ENCODE measurements at places on chromosomes 11 and 22.

DNA sequence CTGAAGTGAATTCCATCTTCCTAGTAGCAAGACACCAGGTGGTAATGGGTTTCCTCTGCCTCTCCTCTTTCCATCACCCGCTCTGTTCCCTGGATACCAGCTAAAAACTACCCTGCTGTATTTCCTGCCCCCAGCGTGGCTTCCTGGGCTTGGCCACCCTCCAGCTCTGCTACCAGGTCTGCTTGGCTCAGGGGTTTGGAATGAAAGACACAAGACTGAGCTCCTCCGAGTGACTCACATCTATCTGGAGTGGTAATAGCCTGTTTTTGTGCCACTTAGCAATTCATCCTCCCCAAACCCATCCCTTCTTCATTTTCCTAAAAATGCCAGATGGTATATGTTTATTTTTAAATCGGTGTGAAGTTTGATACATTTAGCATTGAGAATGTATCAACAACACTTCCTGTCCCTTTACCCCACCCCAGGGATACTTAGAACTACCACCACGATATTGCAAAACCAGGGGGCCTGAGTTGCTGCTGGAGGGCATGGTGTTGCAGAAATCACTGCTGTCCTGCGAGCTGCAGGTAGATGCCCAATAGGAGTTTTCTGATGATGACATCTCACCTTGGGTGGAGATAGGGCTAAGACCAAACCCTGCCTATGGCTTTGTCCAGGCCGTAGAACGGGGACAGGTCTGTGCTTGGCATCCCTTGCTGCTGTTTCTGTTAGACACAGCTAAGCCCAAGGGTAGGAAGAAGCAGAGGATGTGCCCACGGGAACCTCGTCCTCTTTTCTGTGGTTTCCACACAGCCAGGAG is 7.5 kb upstream of the MICAL3 start:
- no peak for DNase-seq

DNA sequence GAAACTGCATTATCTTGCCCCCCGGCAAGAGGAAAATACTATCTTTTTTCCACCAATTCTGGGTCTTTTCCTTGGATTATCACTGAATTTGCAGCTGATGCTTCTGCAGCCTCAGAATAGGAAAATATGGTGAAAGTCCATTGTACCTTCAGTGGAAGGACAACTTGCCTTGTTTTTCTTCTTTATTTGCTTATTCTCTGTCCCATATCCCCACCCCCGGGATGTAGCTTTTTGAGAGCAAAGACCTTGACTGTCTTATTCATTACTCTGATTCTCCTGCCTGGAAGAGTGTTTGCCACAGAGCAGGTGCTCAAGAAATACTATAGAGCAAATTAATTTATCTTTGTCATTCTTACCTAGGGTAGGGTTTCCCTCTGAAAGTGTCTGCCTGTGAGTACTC is 29.5 kb downstream of the UBASH3B start:
- DNase-seq, result no peak

DNA sequence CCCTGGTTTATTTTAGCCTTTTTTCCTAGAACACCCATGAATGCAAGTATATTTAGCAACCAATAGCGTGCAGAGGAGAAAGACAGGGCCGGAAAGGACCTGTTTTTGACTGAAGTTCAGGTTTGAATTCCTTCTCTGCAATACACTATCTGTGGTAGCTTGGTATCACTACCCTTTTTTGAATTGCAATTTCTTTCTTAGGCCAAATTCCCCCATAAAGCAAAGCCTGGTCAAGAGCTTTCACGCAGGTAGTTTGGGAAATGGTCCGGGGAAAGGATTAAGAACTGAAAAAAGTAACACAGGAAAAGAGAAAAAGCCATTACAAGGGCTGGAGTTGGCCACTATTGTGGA is 38.8 kb upstream of the PAMR1 start:
- DNase-seq, result no peak

DNA sequence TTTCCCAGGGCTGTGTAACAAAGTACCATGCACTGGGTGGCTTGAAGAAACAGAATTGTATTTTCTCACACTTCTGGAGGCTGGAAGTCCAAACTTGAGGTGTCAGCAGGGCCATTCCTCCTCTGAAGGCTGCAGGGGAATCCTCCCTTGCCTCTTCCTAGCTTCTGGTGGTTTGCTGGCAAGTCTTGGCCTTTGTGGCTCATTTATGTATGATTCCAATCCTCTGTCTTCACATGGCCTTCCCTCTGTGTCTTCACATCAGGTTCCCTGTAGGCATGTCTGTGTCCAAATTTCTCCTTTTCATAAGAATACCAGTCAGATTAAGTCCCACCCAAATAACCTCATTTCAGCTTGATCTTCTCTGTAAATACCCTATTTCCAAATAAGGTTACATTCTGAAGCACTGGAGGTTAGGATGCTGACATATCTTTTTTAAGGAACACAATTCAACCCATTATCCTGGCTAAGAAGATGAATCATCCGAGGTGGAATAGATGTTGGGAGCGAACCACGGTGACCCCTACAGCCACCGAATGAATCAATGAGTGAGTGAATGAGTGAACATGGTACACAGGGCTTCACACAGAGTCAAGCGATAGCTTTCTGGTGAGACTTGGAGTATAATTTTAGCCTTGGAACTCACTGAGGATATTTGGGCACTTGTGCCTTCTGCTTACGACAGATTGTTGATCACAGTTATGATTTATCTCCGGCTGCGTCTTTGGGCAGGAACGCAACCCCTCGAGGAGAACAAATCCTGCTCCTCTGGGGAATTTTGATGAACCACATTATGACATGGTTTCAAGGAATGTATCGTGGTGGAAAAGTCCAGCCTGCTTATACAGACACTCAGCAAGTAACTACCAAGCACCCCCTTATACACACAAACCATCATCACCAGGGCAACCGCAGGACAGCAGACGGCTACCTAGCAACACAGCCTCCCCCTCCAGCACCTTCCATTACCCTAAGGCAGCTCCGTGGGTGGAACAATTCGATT is 34.3 kb upstream of the MICAL2 start:
- DNase-seq, result no peak

DNA sequence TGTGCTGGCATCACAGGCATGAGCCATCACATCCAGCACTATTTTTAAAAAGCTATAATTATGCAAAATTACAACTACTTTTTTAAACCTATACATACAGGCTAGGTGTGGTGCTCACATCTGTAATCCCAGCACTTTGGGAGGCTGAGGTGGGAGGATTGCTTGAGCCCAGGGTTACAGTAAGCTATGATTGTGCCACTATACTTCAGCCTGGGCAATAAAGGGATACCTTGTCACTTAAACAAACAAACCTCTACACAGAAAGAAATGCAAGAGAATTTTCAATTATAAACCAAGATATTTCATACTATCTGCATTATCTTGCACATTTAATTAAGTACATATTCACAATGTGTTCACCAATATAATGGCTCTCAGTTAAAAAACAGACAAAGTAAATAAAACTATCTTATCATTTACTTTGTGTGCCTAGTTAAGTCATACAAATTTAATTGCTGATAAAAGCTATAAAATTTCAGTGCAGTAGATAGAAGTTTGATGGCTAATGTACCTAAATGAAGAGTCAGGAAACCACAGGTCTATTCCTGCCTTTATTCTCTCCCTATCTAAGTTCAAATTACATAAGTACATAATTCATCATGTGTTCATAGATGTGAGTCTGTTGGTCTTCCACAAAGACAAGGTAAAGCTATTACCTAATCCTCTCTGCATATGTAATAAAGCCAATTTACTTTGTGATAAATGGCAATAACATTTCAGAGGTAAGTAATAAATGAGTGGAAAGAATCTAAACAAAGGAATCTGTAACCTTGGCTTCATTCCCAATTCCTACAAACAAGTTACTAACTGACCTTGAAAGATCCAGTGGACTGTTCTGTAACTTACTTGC is 9.0 kb upstream of the RDX start:
- DNase-seq, result no peak

GRCh38 chr11:133606124-133606523 is 73.8 kb upstream of the OPCML start:
- DNase-seq, result no peak

GRCh38 chr11:116580799-116581198 is 192.0 kb downstream of the BUD13 start:
- DNase-seq, result no peak

DNA sequence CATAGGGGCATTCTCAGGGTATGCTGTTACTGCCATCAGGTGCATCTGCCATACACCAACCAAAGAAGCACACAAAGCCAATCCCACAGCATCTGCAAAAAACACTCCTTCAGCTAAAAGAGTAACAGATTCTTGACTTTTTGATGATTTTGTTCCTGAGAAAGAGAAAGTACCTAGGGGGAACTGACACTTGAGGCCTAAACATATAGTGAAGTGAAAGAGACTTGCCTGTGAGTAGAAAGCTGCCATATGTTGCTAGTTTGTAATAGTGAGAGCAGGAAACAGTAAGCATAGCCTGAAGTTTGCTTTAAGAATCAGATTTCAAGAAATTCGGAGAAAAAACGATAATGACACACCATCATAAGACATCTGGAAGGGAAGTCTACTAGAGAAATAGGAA is 97.9 kb upstream of the CTSC start:
- no peak for DNase-seq

DNA sequence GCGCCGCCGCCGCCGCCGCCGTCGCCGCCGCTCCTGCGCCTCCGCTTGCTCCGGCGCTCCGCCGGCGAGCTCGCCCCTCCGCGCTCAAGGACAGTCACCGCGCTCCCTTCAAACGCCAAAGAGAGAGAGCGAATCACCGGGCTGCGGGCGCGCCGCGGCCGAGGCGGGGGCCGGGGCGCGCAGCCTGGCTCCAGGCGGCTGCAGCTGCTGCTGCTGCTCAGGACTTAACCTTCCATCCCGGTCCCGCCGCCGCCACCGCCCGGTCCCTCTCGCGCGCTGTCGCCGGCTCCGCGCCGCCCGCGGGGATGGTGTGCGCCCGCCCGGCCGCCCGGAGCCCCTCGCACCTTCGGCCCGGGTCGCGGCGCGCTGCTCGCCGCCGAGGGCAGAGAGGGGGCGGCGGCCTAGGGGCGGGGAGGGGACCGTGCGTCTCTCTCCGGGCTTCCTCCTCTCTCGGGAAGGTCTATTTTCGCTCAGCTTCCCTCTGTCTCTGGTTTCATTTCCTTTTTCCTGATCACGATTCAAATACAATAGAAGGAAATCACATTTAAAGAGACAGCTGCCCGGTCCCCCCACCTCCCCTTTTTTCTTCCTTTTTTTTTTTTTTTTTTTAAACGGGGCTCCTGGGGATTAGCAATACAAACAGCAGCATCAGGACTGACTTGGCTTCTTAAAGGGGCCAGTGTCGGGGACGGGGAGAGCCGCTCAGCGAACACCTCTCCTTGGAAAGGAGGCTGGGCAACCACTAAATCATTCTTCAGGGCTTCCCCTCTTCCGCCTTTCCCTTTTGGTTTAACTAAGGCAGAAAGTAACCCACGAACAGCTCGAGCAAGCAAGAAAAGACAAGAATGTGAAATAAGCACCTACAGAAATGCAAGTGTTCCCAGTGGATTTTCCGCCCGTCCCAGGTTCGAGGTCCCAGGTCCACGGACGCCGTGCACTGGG is 22.1 kb downstream of the LMO2 start:
- no peak for DNase-seq

- no peak for DNase-seq
These were observed 92.0 kb downstream of the TMPRSS5 start for GRCh38 chr11:113614097-113614496.

DNA sequence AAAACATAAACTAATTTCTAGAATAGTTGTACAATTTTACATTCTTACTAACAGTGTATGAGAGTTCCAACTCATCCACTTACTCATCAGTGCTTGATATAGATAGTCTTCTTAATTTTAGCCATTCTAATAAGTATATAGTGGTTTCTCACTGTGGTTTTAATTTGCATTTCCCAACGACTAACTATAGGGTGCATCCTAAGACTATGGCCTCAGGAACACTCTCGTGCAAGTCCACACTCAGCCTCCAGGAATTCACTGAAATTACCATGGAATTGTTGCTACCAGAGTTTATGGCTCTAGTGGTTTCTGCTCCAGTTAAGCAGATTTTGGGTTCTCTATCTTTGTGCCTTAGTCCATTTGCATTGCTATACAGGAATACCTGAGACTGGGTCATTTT is 60.1 kb upstream of the GUCY1A2 start:
- no peak for DNase-seq

DNA sequence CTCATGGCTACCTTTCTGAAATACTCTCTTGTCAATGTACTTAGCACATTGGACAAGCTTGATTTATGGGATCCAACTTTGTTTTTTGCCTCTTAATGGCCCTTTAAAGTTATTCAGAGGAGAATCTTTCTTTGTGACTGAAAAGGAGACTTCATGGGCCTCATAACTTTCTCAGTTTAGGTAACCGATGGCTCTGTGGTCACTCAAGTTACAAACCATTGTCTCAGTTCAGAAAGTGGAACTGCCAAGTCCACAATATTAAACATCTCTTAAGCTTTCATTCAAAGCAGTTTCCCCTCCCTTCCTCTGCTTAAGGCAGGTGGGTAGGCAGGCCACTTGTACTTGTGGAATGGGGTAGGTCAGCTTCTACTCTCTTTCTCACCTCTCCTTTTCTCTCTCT is 12.3 kb upstream of the ARL14EP start:
- DNase-seq, result no peak

- DNase-seq, result no peak
These were observed 19.8 kb upstream of the GNB1L start for GRCh38 chr22:19874307-19875060.

GRCh38 chr22:22111267-22111751 is 128.7 kb upstream of the TOP3B start:
- no peak for DNase-seq

GRCh38 chr11:7480113-7480512 is 5.2 kb upstream of the OLFML1 start:
- no peak for DNase-seq

- no peak for DNase-seq
These were observed 135.8 kb upstream of the NECTIN1 start for GRCh38 chr11:119864836-119865235.

- DNase-seq, result no peak
These were observed 4.7 kb upstream of the VSIG2 start for GRCh38 chr11:124756753-124757227.

DNA sequence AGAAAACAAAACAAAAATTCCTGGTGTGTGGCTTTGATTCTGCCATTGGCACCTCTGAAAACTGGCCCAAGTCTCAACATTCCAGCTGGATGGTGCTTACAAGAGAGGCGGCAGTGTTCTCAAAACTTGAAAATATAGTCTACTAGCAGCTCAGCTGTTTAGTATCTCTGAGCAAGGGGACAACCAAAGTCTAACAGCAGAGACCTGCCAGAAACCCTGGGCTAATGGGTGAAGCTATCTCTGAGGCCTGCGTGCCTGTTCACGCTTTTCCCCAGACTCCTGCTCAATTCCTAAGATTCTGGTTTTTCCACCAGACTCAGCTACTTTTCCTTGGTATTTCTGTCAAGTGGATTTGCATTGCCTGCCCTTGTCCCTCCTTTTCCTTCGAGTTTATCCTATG is 17.9 kb downstream of the TMEM218 start:
- DNase-seq, result no peak
